NCI-H510A (cell line): ENCODE measurements at places on chromosomes 2 and 18.

DNA sequence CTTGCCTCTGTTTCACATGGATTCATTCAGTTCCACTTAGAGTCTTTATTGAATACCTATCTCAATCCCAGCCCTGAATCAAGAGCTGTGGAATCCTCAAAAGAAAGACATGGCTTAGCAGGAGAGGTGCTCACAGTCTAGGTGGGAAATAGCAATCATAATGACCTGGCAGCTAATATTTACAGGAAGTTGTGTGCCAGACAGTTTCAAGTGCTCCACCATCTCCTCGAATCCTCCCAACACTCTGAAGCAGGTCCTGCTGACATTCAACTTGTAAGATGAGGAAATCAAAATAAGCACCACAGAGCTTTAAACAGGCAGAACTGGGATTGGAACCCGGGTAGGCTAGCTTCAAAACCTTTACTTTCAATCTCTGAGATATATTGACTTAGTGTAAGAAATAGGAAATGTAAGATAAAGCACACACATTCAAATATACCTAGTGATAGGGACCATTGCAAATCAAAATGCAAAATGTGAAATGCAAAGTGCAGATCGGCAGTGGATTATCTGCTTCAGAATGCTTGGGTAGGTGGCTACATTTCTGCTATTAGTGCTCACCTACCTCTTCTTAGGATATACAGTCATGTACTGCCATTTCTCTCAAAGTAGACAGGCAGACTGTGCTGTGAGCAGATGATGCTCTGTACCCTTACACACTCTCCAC, 182.0 kb downstream of the PRKCE start:
- no peak for DNase-seq

- no peak for DNase-seq
Observed at GRCh38 chr2:220703279-220703678, 868.8 kb downstream of the EPHA4 start.

DNA sequence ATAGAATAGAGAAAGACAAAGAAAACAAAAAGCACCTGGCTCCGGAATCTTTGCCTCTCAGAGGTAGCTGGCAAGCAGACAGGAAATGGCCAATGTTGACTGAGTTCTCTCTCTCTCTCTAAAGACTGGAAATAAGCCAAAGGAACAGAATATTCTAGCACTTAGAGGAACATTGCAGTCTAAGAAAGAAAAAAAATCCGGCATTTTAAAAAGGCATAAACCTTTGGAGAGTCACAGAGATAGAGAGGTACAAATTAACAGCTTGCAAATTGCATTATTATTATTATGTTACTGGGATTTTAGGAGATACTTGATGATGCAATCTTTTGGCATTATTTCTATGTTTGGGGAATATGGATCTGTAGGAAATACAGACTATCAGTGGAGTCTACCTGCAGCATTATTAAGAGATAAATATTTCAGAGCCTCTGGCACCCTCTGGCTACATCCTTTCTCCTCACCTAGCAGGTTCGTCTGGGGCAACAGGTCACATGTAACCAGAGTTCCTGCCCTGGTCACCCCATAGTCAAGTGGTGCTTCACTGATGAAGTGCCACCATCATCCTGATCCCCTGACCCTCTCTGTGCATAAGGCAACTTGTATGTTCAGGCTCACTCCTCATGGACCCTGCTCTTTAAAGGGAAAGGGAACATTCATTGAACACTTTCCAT, 318.9 kb upstream of the ACVR2A start:
- peak; percentile 44 for DNase-seq

DNA sequence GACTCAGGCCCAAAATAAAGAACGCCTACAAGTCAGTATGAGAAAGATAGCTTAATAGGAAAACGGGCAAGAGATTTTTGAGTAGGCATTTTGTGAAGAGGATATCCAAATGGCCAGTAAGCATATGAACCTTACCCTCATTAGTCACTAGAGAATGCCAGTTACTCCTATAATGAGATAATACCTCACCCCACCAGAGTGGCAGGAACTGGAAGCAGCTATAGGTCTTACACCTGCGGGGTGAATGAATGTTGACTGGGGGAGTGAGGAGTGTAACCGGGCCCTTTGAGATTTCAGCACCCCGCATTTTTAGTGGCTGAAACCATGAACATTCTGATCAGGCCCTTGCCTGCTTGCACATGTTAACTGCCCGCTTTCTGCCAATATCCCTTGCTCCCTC, 7.5 kb upstream of the PTPN2 start:
- DNase-seq = no peak
